ENCODE measurements at places on chromosomes 12 and 14. TPM values are rescaled to one million over a fixed set of nuclear protein-coding genes. Genes with fewer than 3 reads are reported as not detected.

Gene RDH16
- 0.55 TPM for total RNA-seq

Gene BLTP3B
- total RNA-seq = 33.6 TPM

Gene CPNE8
- total RNA-seq = 33.3 TPM

DNA sequence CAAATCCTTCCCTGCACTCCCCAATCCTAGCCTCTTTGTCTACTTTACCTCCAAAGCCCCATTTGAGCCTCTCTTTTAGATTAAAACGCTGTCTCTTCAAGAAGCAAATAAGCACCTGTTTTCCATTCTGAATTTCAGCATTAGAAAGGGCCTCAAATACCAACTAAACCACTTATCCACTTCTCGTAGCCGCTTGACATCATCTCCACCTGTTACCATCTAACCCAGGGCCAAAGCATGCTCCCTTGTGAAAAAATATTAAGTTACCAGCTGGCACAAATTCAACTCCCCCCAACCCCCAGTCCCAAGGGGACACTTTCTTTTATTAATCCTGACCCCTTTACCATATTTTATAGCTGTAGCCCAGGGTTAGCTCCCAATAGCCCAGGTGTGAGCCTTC, 43.1 kb downstream of the GPHB5 start:
- no peak for DNase-seq
- no peak overlapping the region for H3K4me3 ChIP-seq
- no peaks in the 10 kb centered on the region for H3K27me3 ChIP-seq

- peak overlapping the region; percentile 33 for H3K4me3 ChIP-seq
- H3K36me3 ChIP-seq = no peaks in the 10 kb centered on the region
- H3K4me1 ChIP-seq = peaks cover 12% of the 10 kb centered on the region
- peak; percentile 13 for DNase-seq
Measured at GRCh38 chr12:6699989-6700645, 498 bp downstream of the PIANP start.

DNA sequence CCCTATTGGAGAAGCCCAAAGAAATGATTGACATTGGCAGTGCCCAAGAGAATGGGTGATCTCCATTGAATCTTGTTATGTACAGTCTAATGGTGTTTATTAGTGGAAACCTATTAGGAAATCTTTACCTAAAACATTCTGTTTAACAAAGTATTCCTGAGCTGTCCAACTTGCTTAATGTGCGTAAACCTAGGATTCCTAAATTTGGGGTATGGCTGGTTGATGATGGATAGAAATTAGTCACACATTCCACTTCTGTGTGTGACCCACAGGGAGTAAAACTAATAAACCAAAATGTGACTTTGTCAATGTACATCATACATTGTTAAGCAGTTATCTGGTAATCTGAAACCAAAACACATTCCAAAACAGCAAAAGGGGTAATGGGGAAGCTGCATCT, 761.3 kb downstream of the FSCB start:
- no peaks in the 10 kb centered on the region for H3K4me1 ChIP-seq
- H3K4me3 ChIP-seq = no peak overlapping the region
- H3K36me3 ChIP-seq = no peaks in the 10 kb centered on the region
- DNase-seq = no peak
- no peak overlapping the region for H3K27ac ChIP-seq

DNA sequence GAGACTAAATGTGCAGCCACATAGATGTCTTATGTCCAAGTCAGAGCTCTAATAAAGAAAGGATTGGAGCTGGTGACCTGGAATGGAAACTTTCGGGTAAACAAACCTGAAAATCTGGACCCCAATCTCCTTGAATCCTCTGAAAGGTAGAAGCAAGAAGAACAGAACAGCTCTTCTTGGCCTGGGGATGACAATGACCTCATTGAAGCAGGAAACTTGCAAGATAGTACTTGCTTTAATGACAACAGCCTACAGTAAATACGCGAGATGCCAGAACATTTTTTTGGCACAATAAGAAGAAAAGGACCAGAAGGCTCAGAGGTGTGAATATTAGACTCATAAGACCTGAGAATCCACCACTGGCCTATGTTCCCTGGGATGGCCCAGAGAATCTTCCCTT, 4.1 kb upstream of the PRIMA1 start:
- no peak for DNase-seq
- no peaks in the 10 kb centered on the region for H3K36me3 ChIP-seq
- peaks cover 26% of the 10 kb centered on the region for H3K27me3 ChIP-seq

- H3K27me3 ChIP-seq = no peaks in the 10 kb centered on the region
- no peak overlapping the region for H3K4me3 ChIP-seq
- no peaks in the 10 kb centered on the region for H3K36me3 ChIP-seq
- H3K4me1 ChIP-seq = no peaks in the 10 kb centered on the region
- DNase-seq = no peak
Measured at GRCh38 chr12:44099486-44099885, 263.6 kb downstream of the TMEM117 start.

- no peak overlapping the region for H3K4me3 ChIP-seq
- DNase-seq = no peak
- no peaks in the 10 kb centered on the region for H3K27me3 ChIP-seq
- no peaks in the 10 kb centered on the region for H3K36me3 ChIP-seq
- no peaks in the 10 kb centered on the region for H3K4me1 ChIP-seq
Measured at GRCh38 chr12:42862055-42862454, 272.5 kb upstream of the PRICKLE1 start.

- no peak for DNase-seq
- no peaks in the 10 kb centered on the region for H3K27me3 ChIP-seq
- H3K27ac ChIP-seq = no peak overlapping the region
- no peaks in the 10 kb centered on the region for H3K4me1 ChIP-seq
- no peak overlapping the region for H3K4me3 ChIP-seq
- no peaks in the 10 kb centered on the region for H3K36me3 ChIP-seq
Measured at GRCh38 chr14:47065326-47065725, 413.7 kb upstream of the RPL10L start.

Measured in transverse colon (tissue), 4 donors.